T47D (cell line): ENCODE measurements at places on chromosomes 13 and 19.
A peak's percentile ranks its signal among the peaks of the same experiment; 100 is the strongest.

DNA sequence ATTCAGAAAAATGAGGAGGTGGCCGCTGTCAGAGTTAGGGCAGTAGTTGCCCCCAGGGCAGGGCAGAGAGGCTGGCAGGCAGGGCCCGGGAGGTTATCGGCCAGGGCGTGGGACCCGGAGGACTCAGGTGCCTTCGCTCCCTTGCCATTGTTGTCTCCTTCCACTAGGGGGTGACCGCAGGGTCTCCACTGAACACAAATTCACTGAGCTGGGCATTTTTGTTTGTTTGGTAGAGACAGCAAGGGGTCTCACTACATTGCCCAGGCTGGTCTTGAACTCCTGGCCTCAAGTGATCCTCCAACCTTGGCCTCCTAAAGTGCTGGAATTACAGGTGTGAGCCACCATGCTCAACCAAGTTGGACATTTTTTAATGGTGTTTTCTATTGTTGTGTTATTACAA, 25.1 kb downstream of the CARS2 start:
- DNase-seq = no peak

DNA sequence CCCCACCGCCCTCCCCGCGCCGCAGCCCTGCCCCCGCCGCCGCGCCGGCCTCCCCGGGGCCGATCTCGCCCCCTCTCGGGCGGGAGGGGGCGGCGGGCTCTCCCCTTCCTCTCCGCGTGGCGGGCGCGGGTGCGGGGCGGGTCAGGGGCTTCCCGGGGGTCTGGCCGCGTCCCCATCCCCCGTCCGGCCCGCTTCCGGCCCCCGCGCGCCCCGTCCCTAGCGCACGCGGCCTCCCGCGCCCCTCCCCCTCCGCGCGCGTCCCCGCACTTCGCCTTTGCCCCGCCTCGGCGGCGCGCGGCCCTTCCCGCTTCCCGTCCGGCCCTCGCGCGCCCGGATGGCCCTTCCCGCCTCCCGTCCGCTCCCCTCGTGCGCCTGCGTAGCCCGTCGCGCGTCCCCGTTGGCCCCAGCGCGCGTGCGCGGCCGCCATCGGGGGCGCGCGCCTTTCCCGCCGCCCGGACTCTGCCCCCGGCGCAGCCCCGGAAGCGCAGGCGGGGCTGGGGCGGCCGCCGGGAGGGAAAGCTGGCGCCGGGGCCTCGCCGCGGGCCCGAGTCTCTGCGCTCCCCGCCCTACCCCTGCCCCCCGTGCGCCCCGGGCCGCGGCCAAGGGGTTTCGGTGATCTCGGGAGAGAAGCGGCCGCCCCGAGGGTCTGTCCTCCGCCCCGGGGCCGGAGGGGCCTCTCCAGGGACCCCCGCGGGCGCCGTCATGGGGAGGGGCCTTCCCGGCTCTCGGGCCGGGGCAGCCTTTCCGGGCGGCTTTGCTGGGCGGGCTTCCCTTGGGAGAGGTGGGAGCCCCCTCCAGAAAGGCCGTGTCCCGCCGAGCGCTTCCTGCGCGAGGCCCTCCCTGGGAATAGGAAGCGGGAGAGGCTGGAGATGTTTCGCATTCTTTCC, 519 bp downstream of the PTBP1 start:
- peak; percentile 92 for DNase-seq

GRCh38 chr19:58582985-58583384, 9.8 kb upstream of the MZF1 start:
- DNase-seq = no peak

GRCh38 chr13:94707400-94708021, 4.8 kb downstream of the SOX21 start:
- DNase-seq = no peak

DNA sequence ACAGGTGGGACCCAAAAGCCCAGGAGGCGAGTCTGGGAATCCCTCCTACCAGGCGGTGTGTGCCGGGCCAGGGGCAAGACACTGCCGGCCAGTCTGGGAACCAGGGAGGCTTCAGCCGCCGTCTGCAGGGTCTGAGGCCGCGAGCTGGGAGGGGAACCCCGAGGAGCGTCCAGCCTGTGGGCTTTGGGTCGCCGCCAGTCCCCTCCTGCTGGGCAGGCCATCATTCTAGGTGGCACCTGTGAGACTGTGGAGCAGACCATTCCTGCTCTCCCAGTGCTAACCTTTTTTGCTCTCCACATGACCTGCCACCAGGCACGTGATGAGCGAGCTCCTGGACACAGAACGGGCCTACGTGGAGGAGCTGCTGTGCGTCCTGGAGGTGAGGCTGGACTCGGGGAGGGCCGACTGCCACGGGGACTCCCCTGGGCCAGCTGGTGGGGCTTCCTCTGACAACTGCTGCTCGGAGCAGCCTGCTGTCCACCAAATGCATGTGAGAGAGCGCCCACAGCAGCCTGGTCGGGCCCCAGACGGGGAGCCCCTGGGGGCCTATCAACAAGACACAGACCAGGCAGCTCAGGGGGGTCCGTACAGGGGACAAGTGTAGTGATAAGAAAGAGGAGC, 24.6 kb upstream of the F7 start:
- DNase-seq = no peak

DNA sequence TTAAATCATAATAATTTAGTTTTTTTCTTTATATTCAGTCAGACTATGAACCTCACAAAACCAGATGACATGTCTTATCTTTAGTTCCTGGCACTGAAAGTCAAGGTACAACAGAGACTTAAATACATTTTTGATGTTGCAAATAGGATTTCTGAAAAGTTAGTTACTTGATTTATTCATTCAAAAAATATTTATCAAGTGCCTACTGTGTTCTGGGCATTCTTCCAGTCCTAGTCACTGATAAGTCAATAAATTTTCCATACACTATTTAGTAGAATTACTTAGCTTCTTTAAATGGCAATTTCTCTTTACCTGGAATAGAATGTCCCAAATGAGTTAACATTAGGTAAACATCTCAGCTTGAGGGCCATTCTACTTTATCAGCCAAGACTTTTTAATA, 938.3 kb upstream of the PCDH9 start:
- no peak for DNase-seq

DNA sequence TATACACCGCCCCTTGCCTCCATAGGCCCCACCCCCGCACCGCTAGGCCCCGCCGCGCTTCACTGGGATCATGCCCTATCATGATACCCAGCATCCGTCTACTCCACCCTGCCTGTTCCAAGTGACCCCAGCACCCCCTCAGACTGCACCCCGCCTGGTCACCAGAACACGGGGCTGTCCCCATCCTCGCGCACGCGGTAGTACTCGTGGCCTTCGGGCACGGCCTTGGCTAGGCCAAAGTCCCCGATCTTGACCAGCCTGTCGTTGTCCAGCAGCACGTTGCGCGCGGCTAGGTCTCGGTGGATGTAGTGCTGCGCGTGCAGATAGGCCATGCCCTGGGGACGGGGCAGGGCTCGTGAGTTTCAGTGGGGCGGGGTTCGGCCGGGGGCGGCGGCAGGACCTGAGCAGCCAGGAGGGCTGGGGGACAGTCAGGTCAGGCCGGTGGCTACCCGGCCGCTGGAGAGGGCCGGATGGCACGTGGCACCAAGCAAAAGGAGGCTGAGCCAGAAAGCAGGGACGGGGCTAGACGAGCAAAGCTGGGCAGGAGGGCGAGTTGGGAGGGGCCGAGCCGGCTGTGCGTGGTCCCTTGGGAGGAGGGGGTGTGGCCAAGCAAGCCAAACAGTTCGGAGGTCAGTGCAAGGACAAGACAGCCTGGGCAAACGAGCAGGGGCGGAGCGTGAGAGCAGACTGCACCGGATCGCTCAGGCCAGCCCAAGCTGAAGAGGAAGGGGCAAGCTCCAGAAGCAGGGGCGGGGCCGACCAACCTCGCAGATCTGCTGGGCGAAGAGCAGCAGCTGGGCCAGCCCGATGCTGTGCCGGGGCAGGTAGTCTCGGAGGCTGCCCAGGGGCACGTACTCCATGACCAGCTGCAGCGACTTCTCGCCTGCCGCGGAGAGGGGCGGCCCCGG, 13.6 kb upstream of the ICAM3 start:
- no peak for DNase-seq

GRCh38 chr19:28345811-28346210, 867.1 kb downstream of the UQCRFS1 start:
- DNase-seq = no peak

DNA sequence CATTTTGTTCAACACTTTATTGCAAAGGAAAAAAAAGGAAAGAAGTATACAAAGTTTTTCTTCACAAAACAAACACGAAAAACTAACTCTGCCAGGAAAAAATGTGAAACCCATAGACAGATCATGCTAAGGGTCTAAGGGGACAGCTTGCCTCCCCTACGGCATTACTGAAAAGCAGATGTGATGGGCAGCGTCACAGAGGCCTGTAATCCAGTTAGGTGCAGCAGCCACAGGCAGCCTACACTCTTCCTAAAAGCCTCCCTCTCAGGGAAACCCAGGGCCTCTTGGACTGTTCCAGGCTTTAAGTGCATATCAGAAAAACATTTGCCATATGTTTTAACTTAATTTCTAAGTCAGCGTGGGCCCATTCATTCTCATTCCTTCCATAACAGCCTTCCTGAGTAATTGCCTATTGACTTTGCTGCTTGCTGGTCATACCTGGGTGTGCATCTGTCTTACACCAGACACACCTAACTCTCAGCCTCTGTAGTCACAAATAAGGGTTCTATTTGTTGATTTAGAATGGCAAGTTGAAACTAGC, 135.7 kb upstream of the SERP2 start:
- no peak for DNase-seq

DNA sequence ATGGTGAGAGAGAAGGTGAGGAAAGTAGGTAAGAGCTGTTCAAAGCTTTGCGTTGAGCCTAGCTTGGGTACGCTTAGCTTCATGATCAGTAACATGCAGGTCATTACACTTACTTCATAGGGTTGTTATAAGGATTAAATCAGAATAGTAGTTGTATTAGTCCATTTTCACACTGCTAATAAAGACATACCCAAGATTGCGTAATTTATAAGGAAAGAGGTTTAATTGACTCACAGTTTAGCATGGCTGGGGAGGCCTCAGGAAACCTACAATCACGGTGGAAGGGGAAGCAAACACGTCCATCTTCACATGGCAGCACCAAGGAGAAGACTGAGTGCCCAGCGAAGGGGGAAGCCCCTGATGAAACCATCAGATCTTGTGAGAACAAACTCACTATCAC, 21.9 kb downstream of the GPALPP1 start:
- DNase-seq = no peak
